Right renal cortex interstitium (tissue), 3 donors: ENCODE measurements at places on chromosomes 6 and 20.

- no peak for DNase-seq
Observed at GRCh38 chr6:168619560-168620314, 178.8 kb downstream of the SMOC2 start.

GRCh38 chr6:65566117-65566516 lies 140.9 kb downstream of the EYS start:
- no peak for DNase-seq

- no peak for DNase-seq
Observed at GRCh38 chr20:61930776-61931475, 134.8 kb downstream of the TAF4 start.

- DNase-seq = no peak
Observed at GRCh38 chr20:3996399-3996798, 19.0 kb downstream of the RNF24 start.

DNA sequence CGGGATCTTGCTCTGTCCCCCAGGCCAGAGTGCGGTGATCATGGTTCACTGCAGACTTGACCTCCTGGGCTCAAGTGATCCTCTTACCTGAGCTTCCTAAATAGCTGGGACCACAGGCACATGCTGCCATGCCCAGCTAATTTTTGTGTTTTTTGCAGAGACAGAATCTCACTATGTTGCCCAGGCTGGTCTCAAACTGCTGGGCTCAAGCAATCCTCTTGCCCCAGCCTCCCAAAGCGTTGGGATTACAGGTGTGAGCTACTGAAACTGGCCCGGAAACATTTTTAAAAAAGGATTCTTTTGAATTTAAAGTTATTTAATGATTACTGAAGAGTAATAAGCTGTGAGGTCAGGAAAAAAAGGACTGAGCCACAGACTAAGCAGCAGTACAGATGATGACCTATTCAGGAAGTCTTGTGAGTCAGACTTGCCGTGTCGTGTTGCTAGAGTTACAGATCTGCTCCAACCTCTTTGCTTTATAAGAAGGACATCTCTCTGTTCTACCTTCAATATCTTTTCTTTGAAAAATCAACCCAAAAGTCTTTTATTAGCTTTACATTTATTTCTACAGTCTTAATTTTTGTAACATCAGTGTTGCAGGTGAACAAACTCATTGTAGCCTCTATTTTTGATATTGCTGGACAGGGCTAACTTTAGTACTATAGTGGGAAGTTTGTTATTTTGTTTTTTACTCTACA lies 108.7 kb downstream of the NCOA3 start:
- DNase-seq = no peak

DNA sequence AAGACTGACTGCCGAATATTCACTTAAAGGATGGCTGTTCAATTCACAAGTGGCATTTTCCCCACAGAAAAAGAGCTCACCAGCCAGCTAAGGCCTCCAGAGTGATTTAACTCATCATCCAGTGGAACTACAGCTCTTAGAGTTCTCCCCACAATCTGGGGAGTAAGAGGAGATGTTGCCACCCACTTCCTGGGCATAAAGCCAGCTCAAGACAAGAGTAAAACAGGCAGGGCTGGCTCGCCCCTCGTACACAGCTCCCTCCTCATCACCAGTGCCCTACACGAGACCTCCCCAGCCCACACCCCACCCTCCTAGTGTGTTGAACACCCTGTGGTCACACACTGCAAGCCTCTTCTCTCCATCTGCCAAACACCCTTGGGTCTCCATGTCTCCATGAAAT lies 47.2 kb upstream of the IPCEF1 start:
- no peak for DNase-seq

- DNase-seq = no peak
Observed at GRCh38 chr6:37504024-37504423, 4.3 kb upstream of the CCDC167 start.

GRCh38 chr6:124142852-124143251 lies 339.2 kb downstream of the NKAIN2 start:
- DNase-seq = no peak

GRCh38 chr20:1619861-1620444 lies at the start of gene SIRPB1:
Gene SIRPB1, minus strand, starts transcription at chr20:1620009. Its CDS starts 65 bp downstream, at chr20:1619944.
- no peak for DNase-seq

DNA sequence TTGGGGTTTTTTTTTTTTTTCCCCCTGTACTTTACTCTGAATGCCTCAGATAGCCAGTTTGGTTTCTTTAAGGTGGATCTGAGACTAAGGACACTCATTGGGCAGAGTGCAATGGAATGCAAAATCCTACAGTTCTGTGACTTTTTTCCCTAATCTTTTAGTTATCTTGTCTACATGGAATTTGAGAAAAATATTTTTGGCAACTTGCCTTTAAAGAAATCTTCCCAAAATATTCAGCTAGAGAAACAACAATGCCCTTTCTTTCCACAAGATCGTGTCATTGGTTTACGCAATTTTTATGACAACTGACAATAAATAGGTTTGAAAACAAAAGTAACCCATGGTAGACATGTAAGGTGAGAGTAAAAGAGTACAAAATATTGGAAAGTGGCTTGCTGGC lies 171.7 kb upstream of the LAMP5 start:
- no peak for DNase-seq

DNA sequence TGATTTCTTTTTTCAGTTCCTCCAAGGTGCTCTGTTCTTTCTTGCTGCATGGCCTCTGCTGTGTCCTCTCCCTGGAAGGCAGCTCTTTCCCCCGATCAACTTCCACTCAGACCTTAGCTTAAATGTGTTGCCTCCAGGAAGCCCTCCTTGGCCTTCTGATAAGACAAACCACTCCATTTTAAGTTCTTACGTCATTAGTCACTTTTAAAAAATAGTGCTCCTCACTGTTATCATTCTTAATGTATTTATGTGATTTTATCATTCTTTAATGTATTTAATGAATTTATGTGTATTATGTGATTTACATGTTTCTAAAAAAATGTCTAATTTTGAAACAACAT lies 12.2 kb upstream of the MANBAL start:
- DNase-seq = no peak

- DNase-seq = no peak
Observed at GRCh38 chr20:62799873-62800272, 3.6 kb downstream of the MRGBP start.

GRCh38 chr6:145731447-145731846 lies 3.9 kb downstream of the EPM2A start:
- DNase-seq = no peak

- DNase-seq = no peak
Observed at GRCh38 chr6:16043171-16044135, 85.4 kb upstream of the MYLIP start.
